ENCODE measurements at places on chromosomes 7 and 10.
A peak's percentile ranks its signal among the peaks of the same experiment; 100 is the strongest.

- H3K36me3 ChIP-seq = peaks cover 17% of the 10 kb centered on the region
- H3K4me3 ChIP-seq = peak overlapping the region; percentile 19
- peaks cover 50% of the 10 kb centered on the region for H3K4me1 ChIP-seq
These were observed 148.0 kb downstream of the BICC1 start for GRCh38 chr10:58660575-58661255.

DNA sequence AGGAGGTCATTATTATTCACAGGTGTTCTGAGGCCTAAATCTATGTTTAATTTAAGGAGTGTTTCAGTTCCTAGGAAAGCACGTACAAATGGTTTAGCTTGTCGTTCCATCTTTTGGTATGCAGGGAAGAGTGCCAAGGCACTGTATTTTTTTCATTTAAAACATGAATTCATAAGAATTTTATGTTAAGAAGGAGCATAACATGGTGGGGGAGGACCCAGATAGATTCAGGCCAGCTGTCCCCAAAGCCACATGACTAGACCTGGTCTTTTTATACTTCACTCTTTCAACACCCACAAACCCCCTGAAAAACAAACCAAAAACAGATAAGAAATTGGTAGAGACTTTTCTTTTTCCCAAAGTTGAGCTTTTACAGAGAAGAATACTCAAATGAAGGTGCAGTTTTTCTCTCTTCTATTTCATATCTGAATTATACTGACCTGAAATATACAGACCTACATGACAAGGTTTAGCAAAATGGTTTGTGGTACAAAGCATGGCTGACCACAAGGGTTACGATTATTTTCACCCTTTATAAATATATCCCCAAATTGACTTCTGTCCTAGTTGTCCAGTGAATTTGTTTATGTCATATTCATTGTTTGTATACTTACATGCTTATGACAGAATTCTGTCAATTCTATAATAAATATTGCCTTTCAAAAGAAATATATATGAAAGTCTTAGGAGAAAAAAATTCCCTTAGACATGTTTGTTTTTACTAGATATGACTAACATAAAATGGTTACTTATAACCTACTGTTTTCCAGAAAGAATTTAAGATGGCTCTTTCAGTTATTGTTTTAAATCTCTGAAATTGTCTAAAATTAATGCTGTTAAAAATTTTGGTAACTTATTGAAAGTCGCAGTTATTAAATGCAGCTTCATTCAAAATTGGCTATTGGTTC is 71.3 kb downstream of the AP3M1 start:
- no peak overlapping the region for H3K4me3 ChIP-seq
- no peaks in the 10 kb centered on the region for H3K27me3 ChIP-seq
- H3K27ac ChIP-seq = peak overlapping the region; percentile 90
- H3K4me1 ChIP-seq = peaks cover 50% of the 10 kb centered on the region
- H3K36me3 ChIP-seq = peaks cover 20% of the 10 kb centered on the region

GRCh38 chr10:27104919-27105318 is 4.6 kb upstream of the ANKRD26 start:
- no peak overlapping the region for H3K4me3 ChIP-seq
- H3K27me3 ChIP-seq = no peaks in the 10 kb centered on the region
- no peak for DNase-seq

DNA sequence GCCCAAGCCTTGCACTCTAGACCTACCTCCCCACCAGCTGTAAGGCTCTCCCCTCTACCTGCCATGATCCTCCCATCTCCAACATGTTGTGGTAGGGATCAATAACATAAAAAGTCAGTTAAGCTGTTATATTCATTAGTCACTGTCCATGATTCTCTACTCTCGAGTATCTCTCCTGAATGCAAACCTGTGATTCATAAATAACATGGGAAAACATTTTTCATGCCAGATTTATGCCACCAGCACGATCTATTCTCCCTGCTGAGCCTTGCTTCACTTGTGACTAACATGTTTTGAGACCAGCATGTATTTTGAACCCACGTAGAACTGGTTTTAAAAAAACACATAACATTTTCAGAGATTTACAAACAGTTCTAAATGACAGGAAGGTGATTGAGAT is 30.3 kb downstream of the TMEM168 start:
- H3K27ac ChIP-seq = no peak overlapping the region
- H3K4me1 ChIP-seq = no peaks in the 10 kb centered on the region
- H3K27me3 ChIP-seq = no peaks in the 10 kb centered on the region
- no peak overlapping the region for H3K4me3 ChIP-seq
- DNase-seq = no peak

- peaks cover 7% of the 10 kb centered on the region for H3K4me1 ChIP-seq
- H3K27me3 ChIP-seq = no peaks in the 10 kb centered on the region
- H3K36me3 ChIP-seq = no peaks in the 10 kb centered on the region
- no peak overlapping the region for H3K4me3 ChIP-seq
- no peak overlapping the region for H3K27ac ChIP-seq
These were observed 184.3 kb downstream of the NRP1 start for GRCh38 chr10:33150146-33150545.
